Activated CD4-positive, alpha-beta T cell treated with anti-CD3 and anti-CD28 coated beads, Interleukin-2, amount 50 U/mL, for 48 hours (primary cell): ENCODE measurements at places on chromosomes 11 and 22.
A peak's percentile ranks its signal among the peaks of the same experiment; 100 is the strongest.

DNA sequence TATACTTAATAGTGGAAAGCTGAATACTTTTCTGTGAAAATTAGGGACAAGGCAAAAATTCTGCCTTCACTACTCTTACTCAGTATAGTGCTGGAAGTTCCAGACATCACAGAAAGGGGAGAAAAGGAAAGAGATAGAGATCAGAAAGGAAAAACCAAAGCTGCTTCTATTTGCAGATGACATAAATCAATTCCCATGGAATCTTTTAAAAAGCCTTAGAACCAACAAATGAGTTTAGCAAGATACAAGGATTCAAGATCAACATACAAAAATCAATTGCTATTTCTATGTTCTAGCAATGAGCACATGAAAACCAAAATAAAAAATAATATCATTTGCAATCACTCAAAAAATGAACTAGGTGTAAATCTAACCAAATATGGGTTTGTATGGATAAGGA, 16.2 kb upstream of the CLDN5 start:
- DNase-seq: no peak

GRCh38 chr22:39353346-39353745, 3.6 kb downstream of the SYNGR1 start:
- DNase-seq: no peak

- DNase-seq: no peak
Observed at GRCh38 chr22:42327462-42328129, 57.1 kb upstream of the TCF20 start.

DNA sequence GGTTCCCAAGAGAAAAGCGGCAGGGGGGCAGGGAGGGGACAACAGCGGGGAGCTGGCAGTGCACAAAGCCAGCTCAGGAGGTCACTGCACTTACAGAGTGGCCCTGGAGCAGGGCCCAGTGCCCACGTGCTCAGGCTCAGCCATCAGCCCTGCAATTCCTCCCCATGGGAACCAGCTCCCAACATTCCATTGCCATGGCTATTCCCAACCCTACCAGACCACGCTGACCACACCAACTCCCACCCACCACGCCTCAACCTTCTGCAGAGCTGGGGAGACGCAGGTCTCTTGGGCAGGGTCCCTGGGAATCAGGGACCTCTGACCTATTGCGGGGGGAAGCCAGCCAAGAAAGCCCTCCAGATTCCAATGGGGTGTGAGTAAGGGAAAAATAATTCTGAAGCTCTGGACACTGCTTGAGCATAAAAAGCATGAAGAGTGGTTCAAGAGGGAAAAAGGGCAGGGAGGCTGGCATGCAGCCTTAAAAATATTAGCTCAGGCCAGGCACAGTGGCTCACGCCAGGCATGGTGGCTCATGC, 38.3 kb upstream of the TFIP11 start:
- no peak for DNase-seq

DNA sequence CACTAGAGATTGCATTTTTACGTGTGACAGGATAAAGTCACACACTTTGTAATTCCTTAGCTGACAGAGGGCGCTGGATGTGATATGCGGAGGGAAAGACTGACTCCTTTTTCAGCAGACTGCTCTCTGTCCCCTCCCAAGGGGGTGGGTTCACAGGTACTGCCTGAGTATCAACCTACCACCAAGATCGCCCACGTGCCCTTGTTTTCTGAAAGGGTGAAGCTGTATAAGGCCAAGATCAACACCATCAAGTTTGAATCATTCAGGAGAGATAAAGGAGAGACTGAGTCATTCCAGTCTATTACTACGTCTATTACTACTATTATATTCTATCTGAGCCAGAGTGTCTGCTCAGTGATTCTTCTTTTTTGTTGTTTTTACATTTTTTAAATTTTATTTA, 30.7 kb downstream of the BUD13 start:
- DNase-seq: no peak

DNA sequence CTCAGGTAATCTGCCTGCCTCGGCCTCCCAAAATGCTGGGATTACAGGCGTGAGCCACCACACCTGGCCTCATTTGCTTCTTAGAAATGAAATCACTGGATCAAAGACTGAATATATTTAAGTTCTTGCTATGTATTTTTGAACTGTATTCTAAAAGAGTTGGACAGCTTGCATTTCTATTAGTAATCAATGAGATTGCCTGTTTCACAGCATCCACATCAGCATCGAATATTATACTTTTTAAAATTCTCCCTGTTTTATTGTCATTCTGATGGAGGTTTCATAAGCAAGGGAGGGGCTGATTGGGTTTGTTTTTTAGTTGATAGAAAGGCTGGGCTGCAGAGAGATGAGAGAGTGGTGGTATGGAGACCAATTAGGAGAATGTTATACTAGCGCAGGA, 68.7 kb upstream of the CREB3L1 start:
- no peak for DNase-seq

GRCh38 chr11:16833026-16833425, 94.6 kb downstream of the C11orf58 start:
- DNase-seq: no peak

GRCh38 chr22:26226538-26227297, 57.5 kb downstream of the SEZ6L start:
- no peak for DNase-seq

DNA sequence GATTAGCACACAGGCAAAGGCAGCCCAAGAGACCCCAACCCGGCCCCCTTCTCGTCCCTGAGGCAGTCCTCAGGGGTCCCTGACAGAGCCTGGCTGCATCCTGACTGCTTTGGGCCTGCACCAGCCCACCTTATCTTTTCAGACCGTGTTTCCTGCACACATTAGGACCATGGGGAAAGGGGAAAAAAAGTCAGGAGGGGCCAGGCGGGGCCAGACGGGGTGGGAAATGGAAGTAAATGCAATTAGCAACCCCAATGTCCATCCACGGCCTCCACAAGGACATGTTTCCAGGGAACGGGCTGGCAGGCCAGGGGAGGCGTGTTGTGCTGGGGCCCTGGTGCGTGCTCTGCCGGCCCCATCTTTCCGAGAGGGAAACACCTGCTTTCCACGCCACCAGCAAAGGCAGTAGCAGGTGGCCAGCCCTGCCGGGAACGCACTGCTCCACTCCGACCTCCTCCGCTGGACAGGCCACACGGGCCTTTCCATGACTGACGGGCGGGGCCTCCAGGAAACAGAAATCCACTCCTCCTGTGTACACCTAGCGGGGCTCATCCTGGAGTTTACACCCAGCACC, 7.4 kb downstream of the EHD1 start:
- DNase-seq: no peak

DNA sequence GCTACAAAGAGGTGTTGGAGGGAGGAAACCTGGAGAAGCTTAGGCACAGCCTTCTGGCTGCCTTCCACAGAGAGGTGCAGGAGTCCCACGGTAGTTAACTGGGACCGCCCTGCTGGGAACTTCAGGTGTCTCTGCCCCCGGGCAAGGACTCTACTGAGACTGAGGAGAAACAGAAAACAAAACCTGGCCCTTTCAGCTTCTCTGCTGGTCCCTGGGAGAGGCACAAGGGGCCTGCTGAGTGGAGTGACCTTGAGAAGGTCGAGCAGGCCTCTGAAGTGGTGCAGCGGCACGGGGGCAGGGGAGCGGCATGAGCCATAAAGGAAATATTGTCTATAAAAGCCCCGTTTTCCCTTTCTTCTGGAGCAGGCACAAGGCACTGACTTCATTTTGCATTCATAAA, 38.9 kb downstream of the NTM start:
- no peak for DNase-seq

GRCh38 chr11:43567396-43567975, 113.1 kb upstream of the HSD17B12 start:
- DNase-seq: no peak

GRCh38 chr11:47378836-47379170, 456 bp upstream of the SPI1 start:
- DNase-seq: no peak

DNA sequence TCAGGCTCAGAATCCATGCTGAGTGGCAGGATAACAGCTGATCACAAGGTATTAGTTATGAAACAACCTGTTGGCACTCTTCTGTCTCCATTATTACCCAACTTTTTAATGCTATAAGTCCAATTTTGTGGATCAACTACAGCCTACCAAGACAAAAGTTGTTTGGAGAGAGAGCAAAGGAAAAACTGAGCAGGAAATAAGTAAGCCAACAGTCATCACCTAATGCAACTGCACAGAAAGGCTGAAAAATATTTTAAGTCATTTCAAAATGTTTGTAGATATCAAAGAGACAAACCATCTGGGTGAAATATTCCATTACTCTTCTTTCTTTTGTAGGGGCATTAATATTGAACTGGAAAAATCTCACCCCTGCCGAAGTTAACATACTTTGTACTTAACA, 41.6 kb downstream of the FDX1 start:
- DNase-seq: no peak

DNA sequence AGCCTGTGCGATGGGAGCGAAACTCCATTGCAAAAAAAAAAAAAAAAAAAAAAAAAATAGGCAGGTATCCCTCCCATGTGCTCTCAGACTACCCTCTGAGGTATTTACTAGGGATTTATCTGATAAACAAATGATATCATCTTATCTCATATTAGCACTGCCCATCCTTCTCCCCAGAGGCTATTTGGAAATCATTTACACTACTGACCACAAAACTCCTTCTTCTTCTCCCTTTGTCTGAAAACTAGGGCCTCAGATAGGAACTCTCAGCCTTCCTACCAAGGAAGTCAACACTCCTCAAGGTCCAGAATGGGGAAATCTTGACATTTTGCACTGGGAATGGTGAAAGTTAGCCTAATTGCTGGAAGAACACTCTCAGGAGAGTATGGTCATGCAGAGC, 46.4 kb downstream of the LARGE2 start:
- DNase-seq: no peak

DNA sequence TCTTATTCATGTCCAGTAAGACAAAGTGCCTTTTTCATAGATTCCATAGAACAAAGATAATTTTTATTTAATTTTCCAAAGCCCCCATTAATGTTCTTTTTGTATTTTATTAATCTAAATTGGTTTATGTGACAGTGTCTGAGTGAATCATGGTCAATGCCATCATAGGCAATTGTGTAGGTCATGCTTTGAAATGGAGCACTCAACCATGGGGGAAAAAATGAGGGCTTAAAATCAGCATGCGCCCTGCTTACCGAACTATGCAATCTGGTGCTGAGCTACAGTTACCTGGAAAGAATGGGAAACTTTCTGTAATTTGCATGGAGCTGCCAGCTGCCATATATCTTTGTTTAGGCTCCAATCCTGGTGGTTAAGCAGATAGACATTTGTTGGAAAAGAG, 28.4 kb upstream of the RAB38 start:
- DNase-seq: no peak

- no peak for DNase-seq
Observed at GRCh38 chr22:47062126-47062525, 299.7 kb downstream of the TBC1D22A start.

GRCh38 chr22:50712341-50713007, 25.5 kb upstream of the ACR start:
- DNase-seq: no peak

- no peak for DNase-seq
Observed at GRCh38 chr22:19674129-19674928, 40.0 kb upstream of the SEPTIN5 start.

GRCh38 chr11:100936781-100937180, 192.8 kb downstream of the PGR start:
- DNase-seq: no peak

DNA sequence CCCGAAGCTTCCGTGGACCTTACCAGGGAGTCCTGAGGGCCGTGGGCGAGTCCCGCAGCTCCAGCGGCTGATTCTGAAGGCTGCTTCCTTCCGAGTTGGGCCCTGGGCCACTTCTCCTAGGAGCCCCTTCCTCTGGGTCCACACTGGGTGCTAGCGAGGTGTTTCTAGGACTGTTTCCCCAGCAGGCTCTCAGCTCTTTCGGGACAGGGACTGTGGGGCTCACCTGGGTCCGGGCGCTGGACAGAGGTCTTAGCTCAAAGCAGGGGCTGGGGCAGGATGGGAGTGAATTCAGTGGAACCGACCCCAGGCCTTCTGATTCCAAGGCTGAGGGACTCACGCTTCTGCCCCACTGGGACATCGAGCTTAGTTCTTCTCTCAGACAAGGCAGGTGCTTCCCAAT, 29.3 kb upstream of the CSNK1E start:
- DNase-seq: no peak

- DNase-seq: no peak
Observed at GRCh38 chr11:30608534-30608933, 22.4 kb upstream of the MPPED2 start.

- DNase-seq: no peak
Observed at GRCh38 chr11:104652996-104653395, 245.3 kb downstream of the CASP12 start.

- DNase-seq: no peak
Observed at GRCh38 chr11:128331317-128331716, 256.0 kb downstream of the ETS1 start.

DNA sequence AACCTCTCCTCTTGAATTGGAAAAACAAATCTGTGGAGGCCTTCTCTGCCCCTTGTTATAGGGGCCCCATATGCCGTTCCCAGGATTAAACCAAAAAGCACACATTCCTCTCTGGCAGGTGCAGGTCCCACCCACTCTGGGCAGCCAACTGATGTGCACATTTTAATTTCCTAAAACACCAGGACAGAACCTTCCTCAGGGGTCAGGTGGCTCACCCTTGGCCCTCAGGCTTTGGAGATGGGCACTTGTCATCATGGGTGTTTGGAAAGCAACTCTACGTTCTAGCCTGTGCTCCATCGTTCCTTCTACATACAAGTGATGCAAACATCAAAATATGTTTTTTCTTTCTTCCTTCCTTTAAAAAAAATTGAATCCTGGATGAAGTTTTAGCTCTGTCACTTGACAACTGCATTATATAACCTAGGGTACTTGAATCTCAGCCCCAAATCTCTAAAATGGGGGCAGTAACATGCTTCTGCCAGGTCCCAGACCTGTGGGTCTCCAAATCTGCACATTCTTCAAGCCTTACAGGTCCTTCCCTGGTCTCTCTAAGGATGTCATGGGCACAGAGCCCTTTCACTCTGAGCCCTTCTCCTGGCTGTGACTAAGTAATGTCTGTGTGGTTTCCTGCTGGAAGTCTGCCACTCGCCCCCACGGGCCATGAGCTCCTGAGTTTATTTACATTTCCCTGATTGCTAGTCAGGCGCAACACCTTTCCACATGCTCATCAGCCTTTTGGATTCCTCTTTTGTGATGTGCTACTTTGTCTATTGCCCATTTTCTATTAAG, 43.8 kb downstream of the KCNQ1OT1 start:
- DNase-seq: no peak

DNA sequence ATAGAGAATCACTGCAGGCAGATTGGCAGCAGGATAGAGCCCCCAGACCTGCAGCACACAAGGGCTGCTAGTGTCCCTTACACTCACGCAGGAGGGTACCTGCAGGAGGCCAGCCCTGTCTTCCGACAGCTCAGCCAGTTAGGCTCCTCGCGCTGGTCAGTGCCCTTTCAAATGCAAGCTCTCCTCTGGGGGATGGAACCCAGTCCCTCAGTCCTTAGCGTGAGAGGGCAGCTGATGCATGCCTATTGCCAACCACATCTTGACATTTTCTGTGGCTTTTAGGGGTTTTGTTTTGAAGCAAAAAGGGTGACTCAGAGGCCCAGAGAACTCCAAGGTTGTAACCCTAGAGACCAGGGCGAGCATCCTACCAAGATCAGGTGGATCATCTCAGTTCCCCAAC, 40.0 kb downstream of the WNT11 start:
- DNase-seq: peak; percentile 15

- DNase-seq: no peak
Observed at GRCh38 chr11:65660038-65660437, 2.7 kb downstream of the RELA start.
